NCI-H460 (cell line): ENCODE measurements at places on chromosomes 2 and 18.

DNA sequence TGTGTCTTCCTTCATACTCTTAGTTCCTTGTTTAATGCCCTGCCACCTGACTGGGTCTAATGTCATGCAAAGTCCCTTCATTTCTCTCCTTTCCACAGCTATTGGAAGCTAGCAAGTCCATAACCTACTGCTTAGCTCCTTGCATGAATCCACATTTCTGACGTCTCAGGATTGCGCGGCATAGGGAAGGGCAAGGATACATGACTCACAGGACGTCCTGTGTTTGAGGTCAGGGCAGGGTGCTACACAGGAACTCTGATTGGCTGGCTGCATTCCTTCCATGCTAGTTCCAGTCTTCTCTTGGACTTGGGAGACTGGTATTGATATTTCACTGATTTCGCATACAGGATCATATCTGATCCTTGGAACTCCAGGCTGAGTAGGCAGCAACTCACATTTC, 137.9 kb downstream of the CDH2 start:
- DNase-seq, result peak; percentile 23

DNA sequence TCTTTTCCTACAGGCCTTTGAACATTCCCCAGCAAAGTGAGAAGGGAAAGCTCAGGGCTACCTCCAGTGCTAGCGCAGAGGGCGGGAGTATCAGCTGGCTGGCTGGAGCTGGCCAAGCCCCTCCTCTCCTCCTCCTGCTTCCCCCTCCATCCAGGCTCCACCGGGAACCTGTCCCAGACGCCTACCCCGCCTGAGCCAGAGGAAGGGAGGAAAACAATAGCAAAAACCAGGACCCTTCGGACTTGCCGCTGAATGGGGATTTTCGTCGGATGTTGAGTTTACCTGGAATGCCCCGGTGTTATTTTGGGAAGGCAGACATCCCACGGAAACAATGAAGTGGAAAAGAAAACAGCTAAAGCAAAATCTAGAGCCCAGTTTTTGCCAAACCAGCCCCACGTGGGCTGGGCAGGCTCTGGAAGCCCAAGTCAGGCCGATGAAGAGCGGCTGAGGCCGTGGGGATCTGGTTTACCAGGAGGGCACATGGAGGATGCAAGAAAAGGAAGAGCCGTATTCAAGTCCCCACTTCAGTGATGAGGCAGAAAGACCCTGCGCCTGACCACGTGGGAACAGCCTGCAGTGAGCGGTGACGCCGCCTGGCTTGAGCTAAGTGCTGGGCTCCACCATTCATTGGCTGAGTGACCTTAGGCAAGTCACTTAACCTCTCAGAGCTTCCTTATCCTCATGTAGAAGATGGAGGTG, 100.4 kb upstream of the LCLAT1 start:
- no peak for DNase-seq

DNA sequence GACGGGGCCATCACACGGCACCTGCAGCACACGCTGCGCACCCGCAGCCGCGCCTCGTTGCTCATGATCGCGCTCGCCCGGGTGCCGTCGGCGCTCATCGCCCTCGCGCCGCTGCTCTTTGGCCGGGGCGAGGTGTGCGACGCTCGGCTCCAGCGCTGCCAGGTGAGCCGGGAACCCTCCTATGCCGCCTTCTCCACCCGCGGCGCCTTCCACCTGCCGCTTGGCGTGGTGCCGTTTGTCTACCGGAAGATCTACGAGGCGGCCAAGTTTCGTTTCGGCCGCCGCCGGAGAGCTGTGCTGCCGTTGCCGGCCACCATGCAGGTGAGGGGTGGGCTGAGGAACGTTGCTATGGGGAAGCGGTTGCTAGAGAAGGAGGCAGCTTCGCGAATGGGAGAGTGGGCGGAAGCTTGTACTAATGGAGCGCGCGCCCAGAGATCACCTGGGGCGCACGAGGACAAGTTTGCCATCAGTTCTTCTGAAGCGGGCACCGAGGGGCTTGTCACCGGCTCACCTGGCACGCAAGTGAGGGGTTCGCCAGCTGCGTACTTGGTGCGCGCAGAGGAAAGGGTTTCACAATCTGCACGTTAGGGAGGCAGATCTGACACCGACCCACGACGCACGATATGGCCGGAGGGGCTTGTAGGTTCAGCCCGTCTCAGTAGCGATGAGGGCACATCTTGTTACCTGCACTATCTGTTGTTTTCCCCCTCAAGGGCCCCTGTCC, 45.6 kb downstream of the DDX18 start:
- no peak for DNase-seq

- DNase-seq, result peak; percentile 27
Measured at GRCh38 chr2:172484253-172484652, 56.9 kb downstream of the ITGA6 start.

DNA sequence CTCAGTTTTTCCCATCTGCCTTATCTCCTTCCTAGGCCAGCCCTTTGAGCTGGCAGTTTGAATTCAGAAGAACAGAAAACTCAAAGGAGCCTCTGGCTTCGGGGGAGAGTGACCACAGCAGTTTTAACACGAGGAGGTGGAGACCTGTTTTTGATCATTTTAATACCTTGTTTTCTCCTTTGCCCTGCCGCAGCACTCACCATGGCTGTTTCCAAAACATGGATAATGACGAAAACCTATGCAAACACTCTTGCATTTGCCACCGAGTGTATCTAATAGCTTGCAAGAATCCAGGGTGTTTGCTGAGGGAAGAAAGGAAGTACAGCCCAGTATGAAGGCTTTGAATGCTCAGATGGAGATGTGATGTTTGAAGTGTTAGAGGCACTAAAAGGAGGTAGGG, 167.1 kb downstream of the PRKCE start:
- DNase-seq, result no peak

DNA sequence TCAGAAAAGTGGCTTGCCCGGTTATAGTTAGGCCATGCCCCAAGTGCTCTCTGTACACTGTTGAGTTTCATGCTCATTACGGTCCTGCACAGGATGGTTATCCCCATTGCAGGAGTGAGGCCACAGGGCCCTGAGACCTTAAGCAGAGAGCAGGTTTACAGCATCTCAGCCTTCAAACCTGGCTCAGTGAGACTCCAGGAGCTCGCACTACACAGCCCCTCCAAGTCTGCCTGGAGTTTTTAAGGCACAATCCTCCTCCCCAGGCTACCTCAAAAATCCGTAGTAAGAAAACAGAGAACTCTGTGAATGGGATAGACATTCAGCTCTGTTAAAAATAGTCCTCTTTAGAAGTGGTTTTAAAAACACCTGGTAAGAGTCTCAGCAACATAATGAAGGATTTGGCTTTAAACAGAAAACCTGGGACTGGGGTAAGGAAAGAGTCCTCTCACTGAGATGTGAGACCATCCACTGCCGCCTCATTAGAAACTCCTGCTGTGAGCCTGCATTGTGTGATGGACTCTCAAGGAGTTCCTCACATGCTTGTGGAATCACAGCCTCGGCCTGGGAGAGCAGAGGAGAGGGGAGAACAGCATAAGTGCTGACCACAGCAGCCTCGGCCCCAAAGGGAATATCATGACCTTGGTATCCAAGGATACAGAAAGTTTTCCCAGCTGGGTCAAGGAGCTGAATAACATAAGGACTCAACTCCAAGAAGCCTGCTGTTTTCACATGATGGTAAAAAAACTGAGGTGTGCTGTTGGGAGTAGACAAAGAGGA, 214.8 kb downstream of the ATAD2B start:
- DNase-seq, result no peak

DNA sequence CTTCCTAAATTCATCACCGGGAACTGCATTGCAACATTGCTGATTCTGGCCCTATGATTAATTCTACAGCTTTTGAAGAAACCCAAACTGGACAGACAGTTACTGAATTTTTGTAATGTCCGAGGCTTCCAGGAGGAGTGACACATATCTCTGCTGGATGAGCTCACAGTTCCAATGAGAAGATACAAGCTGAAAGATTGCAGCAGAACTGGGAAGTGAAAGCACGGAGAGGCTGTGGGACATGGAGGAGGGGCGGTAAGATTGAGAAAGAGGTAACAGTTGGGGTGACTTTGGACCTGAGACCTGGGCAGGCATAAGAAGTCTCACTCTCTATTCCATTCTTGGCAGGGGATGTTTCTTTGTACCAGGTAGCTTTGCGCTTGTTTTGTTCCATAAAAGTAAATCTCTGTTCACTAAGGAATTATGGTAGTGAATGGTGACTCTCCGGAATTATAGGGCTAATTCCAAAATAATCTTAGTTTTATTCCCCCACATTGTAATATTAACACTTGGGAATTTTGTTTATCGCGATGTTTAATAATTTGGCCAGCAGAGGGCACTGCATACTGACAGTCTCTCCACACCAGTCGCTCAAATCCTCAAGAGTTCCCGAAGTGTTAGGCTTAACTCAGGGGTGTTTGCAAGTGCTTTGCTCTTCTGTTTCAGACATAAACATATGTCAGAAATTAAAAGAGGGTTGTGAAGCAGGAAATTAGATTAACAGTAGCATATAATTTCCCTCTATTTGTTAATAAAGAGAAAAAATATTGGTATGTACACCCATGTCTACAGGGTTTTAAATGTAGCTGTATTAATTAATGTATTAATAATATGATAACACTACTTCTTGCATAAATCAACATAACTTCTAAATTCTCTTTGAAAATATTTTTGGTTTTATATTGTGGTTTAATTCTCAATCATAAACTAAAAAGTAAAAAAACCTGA, 201.4 kb downstream of the SOCS6 start:
- peak; percentile 50 for DNase-seq

GRCh38 chr2:65536596-65536995, 104.2 kb upstream of the SPRED2 start:
- no peak for DNase-seq

- no peak for DNase-seq
Measured at GRCh38 chr2:112601754-112602153, 17.3 kb downstream of the CHCHD5 start.

DNA sequence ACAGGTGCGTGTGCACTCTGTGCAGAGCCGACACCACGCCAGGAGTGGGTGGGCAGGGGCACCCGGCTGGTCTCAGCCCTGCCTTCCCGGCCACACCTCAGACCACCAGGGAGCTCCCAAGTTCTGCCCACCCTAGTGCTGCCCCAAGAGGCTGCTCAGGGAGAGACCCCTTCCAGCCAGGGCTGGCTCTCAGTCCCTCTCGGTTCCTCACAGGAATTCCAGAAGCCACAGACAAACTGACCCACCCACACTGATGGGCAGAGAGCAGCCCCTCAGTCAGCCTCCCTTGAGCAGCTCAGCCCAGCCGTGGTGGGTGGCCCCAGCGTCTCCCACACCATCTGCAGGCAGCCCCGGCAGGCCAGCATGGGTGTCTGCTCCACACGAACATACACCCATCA, 33.8 kb downstream of the GPC1 start:
- no peak for DNase-seq

GRCh38 chr2:33678436-33678835, 79.3 kb upstream of the FAM98A start:
- no peak for DNase-seq

DNA sequence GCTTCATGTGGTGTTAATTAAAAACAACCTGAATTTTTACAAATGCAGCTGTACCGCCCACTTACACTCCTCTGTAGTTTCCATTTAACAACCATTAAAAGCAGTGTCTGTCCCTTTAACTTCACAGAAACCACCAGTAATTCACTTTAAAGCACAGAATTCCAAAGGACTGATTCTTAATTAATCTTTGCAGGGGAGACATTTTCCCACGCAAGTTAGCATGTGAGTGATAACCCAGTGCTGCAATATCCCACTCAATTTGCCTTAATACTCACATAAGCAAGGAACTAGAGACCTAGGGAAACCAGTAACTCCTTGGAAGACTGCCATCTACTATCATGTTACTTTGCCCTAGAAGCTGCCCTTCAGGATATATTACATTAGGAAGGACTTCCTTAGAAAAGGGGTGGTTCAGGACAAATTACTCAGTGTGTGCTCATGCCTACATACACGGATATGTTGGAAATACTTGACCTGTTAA, 102.3 kb downstream of the OSR1 start:
- DNase-seq, result peak; percentile 29

DNA sequence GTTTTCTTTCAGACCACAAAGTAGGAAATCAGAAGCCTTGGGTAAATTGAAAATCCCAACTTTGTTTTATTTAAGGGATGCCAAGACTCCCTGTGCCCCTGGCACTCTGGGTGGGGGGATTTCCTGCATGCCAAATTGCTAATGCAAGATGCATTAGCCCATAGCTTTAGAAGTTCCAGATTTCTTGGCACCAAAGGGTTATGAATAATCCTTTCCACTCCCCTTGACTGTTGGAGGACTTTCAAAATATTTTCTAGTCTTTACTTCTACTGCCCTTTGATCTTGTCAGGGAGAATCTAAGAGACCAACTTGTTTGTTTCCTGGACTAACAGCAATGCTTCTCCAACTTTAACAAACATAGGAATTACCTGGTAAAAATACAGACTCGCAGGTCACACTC, 81.8 kb upstream of the TGIF1 start:
- no peak for DNase-seq

- DNase-seq, result no peak
Measured at GRCh38 chr2:16635791-16636699, 29.6 kb downstream of the CYRIA start.

GRCh38 chr2:230323385-230324106, 3.4 kb upstream of the SP140L start:
- DNase-seq, result no peak

- no peak for DNase-seq
Measured at GRCh38 chr2:106867196-106867953, 18.6 kb downstream of the ST6GAL2 start.

- DNase-seq, result no peak
Measured at GRCh38 chr18:37508207-37508606, 57.4 kb downstream of the CELF4 start.

- DNase-seq, result no peak
Measured at GRCh38 chr18:71374294-71375000, 1085.6 kb downstream of the SOCS6 start.

DNA sequence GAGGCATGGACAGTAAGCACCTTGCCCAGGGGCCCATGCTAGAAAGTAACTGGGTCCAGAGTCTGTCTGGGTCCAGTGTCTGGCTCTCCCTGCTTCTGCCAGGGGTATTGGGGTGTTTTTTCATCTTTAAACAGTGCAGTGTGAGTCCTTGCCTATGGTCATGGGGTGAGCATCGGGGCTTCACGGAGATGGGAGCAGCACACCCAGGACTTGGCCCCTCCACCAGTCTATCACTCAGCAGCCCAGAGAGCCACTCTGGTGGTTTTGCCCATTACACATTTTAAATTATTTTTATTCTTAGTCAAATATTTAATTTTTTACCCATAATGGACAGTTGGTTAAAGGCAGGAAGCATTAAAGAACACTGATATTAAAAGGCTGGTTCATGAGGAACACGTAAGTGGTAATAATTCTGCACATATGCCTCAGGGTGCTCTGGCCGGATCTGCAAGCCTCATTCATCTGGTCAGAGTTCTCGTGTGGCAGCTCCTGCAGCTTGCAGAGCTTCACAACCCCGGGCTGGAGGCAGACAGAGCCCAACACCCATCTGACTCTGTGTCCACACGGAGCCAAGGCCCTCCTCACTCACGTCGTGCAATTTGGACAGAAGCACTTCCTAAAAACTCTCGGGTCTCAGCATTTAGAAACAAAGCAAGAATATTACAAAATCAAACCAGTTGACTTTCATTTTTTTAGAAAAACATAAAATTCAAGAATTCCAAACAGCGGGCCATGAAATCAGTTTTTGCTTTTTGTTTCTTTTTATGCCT, 204.1 kb downstream of the CTIF start:
- DNase-seq, result no peak
